ENCODE measurements at places on chromosomes 3 and 15.
A peak's percentile ranks its signal among the peaks of the same experiment; 100 is the strongest.

DNA sequence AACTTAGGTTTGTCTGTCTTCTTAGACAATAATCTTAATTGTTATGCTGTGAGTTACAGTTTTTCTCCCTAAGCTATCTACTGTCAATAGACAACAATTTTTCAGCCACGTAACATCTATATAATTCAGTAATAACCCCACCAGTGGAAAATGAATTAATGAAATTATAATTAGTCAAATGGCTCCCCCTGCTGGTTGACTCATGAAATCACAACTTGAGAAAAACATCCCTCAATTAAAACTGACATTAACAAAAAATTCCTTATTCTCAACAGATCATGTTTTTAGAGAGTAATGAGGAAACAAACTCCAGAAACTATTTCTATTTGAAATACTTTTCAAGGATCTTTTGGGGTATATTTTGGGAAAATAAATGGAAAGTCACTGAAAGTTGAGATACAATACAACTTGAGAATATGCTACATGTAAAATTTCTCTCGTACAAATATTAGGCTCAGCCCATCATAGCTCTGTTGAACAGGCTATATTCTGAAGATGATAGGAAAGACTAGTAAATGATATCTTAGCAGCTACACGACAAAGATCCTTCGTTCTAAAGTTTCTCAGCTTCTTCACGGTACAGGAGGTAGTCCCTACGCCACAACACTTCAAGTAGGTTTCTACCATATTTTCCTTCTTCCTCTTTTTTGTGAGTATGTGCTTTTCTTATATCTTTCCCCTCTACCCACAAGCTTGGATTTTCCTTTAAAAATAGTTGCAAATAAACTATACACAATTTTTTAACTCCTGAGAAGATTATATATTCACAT lies 20.7 kb downstream of the PPP1R2 start:
- DNase-seq, result peak; percentile 63

GRCh38 chr15:28960979-28961378 lies 75.2 kb downstream of the APBA2 start:
- no peak for DNase-seq

DNA sequence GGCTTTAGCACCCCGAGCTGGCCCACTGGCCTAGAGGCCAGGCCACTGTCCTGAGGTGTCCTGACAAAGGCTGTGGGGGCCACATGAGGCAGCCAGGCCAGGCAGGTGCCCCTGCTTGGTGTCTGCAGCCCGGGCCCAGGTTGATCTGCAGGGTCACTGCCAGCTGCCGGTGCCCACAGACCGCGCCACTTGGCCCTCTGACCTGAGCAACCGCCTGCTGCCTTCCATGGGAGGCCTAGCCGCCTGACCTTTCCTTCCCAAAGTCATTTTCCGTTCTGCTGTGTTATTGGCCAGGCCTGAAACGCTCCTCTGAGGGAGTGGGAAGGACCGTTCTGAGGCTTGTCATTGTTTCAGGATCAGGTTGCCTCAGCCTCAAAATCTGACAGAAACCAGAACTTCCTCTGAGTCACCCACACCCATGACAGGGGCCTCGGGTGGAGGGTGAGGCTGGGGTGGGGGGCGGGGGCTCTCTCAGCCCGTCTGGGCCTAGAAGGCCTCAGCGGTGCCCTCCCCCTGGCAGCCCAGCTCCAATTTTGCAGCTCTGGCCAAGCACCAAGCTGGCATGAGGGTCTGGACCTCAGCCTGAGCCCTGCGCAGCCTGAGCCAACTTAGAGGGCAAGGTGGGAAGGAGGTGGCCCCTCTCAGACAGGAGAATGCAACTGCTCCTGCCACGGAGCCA lies 140.7 kb upstream of the MEF2A start:
- no peak for DNase-seq

DNA sequence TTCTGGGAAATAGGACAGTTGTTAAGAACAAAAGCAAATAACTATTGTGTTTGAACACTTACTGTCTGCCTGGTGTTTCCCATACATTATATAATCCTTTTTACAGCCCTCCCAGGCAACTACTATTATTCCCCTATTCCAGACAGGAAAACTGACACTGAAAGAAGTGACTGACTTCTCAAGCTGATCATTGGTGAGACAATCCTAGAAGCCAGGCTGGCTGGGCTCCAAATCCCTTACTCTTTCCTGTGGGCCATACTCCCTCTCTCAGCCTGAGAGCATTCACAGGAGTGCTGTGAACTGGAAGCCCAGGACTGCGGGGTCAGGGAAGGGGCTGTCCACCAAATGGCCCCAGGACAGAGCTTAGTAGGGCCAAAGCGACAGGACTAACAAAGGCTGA lies 39.2 kb upstream of the PDE8A start:
- no peak for DNase-seq

DNA sequence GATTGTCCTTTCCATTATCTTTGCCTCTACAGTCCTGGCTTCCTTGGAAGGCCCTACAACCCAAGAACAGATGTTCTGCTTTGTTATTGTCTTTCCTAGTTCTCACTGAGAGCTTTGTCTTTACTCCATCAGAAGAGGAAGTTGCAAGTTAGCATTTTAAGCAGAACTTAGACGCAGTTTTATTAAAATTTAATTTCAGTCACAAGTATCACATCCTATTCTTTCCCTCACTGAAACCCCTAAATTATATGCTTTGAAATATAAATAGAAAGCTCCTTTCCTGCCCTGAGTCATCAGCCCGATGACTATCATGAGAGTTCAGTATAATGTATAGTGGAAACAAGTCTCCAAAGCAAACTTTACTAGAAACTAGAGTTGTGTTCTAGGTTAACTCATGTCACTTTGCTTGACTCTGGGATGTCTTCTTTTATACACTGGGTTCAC lies 291.2 kb upstream of the RBMS3 start:
- no peak for DNase-seq

DNA sequence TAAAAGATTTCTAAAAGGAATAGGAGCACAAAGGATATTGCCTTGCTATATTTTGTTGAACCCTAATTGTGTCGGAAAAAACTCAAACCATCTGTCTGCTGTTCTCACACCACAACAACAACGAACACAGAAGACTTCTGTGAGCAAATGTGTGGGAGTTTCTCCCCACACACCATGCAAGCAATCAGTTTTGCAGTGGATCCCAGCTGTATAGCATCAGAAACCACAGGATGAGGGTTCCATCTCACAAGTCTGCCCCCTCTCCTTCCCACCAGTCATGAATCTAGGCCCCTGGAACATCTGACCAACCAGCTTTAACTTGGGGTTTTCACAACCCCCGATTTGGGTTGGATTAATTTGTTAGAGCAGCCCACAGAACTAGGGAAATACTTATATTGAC lies 91.3 kb upstream of the SLC4A7 start:
- no peak for DNase-seq

DNA sequence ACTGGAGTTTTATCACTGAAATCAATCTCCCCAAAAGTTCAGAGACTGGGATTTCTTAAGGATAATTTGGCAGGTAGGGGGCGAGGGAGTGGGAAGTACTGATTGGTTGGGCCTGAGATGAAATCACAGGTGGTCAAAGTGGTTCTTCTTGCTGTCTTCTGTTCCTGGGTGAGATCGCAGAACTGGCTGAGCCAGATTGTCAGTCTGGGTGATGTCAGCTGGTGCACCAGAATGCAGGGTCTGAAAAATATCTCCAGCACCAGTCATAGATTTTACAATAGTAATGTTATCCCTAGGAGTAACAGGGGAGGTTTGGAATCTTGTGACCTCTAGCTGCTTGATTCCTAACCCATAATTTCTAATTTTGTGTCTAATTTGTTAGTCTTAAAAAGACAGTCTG lies 86.7 kb upstream of the SLC25A36 start:
- DNase-seq, result no peak

GRCh38 chr15:99438691-99439523 lies 126.9 kb upstream of the MEF2A start:
- DNase-seq, result no peak

- DNase-seq, result no peak
Observed at GRCh38 chr3:110495201-110495927, 576.3 kb upstream of the NECTIN3 start.

DNA sequence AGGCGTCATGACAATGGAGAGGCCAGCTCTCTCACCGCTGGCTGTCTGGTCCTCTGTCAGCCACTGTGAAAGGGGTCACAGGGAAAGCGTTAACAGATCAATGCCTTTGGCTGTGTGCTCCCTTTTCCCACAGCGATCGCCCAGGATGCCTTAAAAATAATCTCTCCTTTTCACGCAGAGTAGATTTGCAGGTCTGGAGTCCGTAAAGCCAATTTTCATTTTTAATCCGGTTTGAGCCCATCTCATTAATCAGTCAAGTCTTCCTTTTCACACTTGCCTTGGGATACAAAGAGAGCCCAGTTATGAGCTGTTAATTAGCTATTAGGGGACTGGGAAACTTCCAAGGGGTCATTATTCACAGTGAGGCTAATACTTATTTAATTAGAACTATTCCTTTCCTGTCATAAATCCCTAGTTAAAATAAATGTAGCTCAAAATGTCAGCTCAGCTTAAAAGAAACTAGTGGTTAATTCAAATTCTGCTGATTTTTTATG lies 104.3 kb upstream of the RASGRP1 start:
- DNase-seq, result no peak

- no peak for DNase-seq
Observed at GRCh38 chr15:87207990-87208580, 1048.5 kb downstream of the NTRK3 start.

DNA sequence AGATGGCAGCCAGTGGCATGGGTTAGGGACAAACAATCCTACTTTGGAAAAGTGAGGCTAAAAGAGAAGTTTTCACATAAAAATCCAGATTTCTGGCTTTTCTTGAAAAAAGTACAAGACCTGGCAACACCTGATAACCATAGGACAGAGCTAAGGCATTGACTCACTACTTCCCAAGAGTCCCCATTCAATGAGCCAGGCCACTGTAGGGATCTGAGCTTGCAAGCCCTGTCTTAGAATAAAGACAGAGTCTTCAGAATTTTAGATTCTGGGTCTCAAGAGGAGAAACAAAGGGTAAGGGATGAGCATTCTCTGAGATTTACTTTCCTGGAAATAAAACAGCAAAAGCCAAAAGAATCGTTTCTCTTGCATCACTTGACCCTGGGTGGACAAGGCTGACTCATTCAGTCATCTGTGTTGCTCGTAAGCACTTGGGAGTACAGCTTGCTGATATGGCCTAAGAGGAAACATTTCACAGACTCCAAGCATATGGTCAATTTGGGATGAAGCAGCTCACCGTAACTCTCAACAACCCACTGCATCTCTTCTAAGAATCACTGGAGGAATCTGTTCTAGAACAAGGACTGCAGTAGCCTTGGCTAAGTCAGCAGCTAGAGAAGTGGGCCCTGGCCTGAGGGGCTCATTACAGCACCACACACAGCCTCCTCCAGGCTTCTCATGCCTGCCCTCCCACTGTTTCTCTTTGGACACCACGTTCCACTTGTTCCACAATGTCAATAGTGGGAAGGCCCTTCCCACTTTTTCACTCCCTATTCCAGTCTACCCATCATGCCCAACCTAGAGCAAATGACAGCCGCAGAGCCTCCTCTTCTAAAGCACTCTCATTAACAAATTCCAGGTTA lies 86.2 kb downstream of the RFTN1 start:
- no peak for DNase-seq

DNA sequence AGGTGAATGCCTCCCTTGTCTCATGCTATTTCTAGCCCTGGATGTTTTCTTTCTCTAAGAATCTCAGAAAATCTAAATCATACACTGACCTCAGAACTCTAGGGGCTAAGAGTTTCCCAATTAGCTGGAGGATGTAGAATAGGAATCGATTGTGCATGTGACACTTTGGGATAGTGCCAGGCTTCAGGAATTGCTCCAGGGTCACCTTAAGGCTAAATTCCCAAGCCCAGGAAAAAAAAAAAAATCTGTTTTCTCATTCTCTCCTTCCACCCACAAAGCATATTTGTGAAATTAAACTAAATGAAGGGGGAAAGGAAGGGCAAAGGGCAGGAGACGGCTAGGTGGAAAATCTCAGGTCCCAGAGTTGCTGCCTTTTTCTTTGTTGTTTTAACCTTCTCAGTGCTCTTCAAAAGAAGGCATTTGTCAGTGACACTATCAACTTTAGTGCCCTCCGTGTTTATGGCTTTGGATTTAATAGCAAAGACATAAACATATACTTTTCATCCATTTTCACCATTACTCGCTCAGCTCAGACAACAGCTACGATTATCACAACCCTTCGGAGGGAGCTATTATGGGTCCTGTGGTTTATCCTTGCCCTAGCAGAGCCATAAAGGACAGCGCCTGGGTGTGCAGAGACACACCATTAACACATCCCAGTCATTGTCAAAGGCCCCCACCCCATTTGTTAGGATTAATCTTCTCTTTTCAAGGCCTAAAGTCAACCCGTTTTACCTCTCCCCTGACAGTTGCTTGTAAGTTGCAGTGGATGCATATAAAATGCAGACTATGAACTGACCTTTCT lies 271.7 kb downstream of the PDZRN3 start:
- no peak for DNase-seq

GRCh38 chr3:123547881-123548519 lies 36.9 kb downstream of the HACD2 start:
- DNase-seq, result no peak

GRCh38 chr3:120173056-120173675 lies 78.9 kb upstream of the GSK3B start:
- DNase-seq, result no peak

DNA sequence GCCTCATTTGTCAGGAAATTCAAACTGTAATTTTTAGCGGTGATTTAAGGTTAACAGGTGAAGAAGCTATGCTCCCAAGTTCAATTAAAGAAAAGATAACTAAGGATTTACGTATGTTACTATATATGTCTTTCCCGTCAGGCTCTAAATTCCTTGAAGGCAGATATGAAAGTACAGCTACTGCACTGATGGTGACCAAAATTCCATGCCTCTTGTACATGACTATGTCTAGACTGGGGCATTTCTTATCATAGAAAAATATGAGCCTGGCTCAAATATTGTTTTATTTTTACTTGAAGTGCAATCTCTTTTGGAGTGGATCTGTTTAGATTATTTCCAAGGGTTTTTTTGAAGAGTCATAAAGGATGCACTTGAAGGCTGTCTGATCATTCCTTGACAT lies 647.1 kb upstream of the KCNMB2 start:
- DNase-seq, result no peak

DNA sequence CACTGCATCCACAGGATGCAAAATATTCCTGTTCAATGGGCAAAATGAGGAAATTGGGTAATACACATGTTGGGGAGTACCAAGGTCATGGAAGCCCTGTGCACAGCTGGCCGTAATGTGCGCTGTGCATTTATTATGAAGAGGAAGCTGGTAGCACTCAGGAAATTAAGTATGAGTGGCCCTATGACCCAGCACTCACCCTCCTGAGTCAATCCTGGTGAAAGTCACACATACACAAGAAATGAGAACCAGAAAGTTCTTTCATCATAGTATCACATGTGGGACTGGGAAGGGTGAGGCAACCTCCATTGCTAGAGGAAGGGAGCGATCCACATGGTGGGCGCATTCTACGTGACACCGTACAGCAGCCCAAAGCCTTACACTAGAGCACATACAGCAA lies 11.4 kb upstream of the PRR20G start:
- no peak for DNase-seq

DNA sequence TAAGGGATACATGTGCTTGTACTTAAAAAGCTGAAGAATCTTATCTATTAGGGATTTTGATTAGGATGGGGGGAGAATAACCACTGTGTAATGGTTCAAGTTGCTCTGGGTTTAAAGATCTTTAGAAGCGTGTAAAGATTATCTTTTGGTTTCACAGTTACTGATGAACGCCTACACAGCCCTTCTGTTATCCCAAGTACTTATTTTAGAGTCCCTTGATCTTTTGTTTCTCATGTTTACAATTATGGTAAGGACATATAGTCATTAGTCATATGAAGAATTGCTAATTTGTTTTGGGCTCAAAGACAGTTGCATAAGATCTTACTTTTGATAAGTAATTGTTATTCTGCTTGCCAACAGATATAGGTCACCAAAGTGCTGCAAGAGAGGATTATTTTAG lies 160.1 kb downstream of the PLCL2 start:
- no peak for DNase-seq

All from NCI-H774 (cell line).